ENCODE measurements at places on chromosomes 5 and 9.

- no peak for DNase-seq
Observed at GRCh38 chr5:35860686-35861085, 4.0 kb downstream of the IL7R start.

GRCh38 chr5:6452622-6453504, 4.2 kb downstream of the UBE2QL1 start:
- DNase-seq, result no peak

GRCh38 chr5:121292664-121293063, 559.0 kb upstream of the FTMT start:
- no peak for DNase-seq

- no peak for DNase-seq
Observed at GRCh38 chr5:34578962-34579361, 77.2 kb upstream of the RAI14 start.

DNA sequence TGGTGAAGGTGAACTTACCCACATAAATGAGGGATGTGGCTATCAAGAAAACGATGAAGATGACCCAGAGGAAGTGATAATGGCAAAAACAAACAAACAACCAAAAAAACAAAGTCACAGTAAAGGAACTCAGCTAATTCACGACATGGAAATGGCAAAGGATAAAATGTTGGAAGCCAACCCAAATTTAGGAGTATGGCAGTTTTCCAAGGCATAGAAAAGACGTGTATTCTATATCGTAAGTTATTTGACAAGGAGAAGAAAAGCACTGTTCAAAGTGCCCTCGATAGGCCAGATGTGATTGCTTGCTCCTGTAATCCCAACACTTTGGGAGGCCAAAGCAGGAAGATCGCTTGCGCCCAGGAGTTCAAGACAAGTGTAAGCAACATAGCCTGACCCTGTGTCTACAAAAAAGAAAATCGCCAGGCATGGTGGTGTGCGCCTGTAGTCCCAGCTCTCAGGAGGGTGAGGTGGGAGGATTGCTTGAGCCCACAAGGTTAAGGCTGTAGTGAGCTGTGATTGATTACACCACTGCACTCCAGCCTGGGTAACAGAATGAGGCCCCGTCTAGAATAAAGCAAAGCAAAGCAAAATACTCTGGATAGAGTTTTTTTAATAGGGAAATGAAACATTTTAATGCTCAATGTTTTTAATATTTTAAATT, 138.0 kb downstream of the SMARCA2 start:
- DNase-seq, result no peak

DNA sequence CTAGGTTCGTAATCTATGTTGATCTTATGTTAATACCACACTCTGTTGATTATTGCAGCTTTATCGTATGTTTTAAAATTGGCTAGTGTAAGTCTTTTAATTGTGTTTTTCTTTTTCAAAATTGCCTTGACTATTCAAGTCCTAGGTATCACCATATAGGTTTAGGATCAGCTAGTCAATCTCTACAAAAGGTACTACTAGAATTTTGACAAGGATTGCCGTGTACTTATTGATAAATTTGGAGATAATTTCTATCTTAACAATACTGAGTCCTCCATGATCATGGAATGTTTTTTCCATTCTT, 117.9 kb upstream of the PRSS3 start:
- DNase-seq, result no peak

- no peak for DNase-seq
Observed at GRCh38 chr5:32935283-32935682, 224.2 kb downstream of the NPR3 start.

DNA sequence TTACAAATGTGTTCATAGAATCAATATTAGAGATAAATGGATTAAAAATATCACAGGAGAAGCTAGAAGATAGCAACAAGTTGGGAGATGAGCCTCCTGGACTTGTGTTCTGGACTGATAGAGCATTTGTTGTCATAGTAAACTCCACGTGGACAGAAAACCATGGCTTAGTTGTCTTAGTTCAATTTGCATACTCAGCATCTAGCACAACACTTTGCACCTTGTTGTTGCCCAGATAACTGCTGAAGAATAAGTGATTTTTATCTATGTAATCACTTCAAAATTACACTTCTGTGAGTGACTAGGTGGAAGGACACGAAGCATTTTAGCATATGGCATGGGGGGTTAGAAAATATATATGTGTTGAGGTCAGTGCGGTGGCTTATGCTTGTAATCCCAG, 4.0 kb downstream of the RANBP3L start:
- DNase-seq, result no peak

- DNase-seq, result peak; percentile 19
Observed at GRCh38 chr5:95283761-95284571, 928 bp downstream of the MCTP1 start.

DNA sequence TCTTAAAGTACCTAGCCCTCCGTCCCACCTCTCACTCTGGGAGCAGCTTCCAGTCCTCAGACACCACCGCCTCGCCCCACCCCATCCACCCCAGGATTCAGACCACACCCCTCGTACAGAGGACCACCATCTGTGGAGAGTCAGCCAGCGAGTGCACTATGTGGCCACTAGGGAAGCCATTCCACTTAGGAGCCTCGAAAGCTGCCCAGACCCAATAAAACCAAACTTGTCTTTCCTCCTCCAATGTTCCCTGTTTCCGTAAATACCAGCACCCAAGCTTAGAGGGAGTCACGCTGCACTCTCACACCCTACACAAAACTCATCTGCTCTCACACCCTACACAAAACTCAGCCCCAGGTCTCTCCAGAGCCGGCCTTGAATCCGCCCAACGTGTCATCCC, 1.9 kb downstream of the GCNT4 start:
- DNase-seq, result no peak

DNA sequence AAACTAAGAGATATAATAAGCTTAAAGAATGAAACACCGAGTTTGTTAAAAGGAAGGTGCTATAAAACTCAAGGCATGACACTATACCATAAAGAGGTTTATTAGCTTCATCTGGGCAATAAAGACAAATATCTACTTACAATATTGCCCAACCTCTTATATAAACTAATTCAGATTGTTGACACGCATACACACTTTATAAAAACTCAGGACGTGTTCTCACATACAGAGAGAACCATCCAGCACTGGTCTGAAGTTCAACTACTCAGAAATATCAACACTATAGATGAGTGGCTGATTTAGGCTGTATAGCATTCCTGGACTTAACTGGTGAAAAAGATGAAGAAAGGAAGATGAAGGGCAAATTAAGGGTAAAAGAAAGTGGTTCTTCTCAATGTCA, 81.2 kb downstream of the FRMD3 start:
- DNase-seq, result no peak

DNA sequence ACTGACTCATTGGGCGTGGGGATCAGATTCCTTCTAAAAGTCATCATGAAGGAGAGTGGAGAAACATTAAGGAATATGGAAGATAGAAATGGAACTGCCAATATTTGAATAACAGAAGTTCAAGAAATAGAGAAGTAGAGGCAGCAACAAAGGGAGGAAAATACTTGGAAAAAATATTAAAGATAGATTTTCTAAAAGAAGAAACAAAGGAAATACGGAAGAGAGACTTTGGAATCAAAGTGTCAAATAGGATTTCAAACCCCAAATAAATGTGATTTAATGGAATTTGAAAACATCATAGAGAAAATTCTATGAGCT, 605.1 kb upstream of the KLF4 start:
- no peak for DNase-seq

GRCh38 chr9:68973619-68974018, 40.3 kb downstream of the PRKACG start:
- DNase-seq, result no peak

- DNase-seq, result no peak
Observed at GRCh38 chr5:54727874-54728587, 210.5 kb downstream of the SNX18 start.

- DNase-seq, result peak; percentile 68
Observed at GRCh38 chr9:93096131-93096802, at the start of gene CARD19. Gene CARD19 (plus strand): TSS chr9:93096217. CDS start chr9:93096346, 129 bp downstream.

DNA sequence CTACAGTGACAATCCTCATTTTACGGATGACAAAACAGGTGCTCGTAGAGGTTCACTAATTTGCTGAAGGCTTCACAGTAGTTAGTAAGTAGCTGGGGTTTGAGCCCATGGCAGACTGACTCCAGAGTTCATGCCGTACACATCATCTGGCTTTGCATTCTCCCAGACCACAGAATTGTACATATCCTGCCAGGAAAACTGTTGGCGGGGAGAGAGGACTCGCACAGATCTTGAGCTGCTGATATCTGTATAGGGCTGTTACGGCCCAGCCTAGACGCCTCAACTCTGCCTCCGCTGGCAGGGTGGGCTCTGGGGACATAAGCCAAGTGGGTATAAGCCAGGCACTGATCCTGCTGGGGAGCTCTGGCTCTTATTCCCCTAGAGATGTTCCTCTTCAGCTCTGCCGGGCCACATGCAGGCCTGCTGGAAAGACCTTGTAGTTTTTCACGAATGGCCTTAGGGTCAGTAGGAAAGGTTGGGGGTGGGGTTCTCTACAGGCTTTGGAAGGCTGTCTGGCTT, 16.3 kb downstream of the LARP1 start:
- no peak for DNase-seq

DNA sequence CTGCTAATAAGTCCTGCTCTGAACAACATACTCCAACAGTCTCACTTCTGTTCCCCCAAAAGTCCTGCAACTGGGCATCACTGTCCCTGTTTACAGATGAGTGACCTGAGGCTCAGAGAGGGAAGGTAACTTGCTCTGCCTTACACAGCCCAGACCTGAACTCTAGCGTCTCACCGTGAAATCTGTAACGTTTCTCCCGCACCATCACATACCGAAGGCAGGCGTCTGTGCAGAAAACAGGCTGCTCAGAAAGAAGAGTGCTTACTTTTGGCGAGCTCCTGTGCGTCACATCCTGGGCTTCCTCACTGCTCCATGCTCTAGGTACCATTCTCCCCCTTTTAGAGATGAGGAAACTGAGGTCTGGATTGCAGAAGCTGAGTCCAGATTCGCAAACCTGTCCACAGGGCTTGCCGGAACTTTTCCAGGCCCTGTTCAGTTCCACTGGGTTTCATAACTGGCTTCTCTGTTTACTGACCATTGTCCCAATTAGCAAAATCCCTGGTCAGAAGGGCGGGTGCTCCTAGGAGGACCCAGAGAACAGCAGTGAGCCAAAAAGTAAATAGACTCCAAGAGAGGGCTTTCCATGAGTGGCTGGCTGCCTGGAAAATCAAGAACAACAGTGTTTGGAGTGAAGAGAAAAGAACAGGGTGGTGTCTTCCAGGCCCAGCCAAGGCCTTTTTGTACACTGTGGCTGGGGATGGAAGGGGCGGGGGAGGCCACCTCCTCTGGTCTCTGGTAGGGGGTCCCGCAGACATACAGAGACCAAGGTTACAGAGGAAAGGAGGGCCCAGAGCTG, 27.1 kb downstream of the GSN start:
- no peak for DNase-seq

DNA sequence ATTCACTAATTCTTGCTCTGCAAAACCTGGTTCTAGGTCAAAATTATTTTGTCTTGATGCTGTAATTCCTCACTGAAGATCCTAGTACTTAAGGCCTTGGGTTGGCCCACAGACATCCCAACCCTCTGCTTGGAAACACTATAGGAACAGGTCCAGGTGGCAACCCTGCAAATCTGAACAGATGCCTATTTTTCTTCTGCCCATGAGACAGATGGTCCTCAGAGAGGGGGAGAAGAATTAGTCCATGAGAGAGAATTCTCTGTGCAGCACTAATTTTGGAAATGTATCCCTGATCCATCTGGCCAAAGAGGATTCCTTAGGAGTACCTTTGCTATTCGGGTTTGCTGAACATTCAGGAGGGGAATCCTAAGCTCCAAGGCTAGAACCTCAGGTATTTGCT, 156.3 kb downstream of the ELAVL2 start:
- no peak for DNase-seq

GRCh38 chr9:42388846-42389245, 205.4 kb downstream of the SPATA31A6 start:
- no peak for DNase-seq

- no peak for DNase-seq
Observed at GRCh38 chr5:16736158-16736995, 119.6 kb upstream of the RETREG1 start.

- no peak for DNase-seq
Observed at GRCh38 chr9:18936094-18936871, 96.7 kb downstream of the SAXO1 start.

DNA sequence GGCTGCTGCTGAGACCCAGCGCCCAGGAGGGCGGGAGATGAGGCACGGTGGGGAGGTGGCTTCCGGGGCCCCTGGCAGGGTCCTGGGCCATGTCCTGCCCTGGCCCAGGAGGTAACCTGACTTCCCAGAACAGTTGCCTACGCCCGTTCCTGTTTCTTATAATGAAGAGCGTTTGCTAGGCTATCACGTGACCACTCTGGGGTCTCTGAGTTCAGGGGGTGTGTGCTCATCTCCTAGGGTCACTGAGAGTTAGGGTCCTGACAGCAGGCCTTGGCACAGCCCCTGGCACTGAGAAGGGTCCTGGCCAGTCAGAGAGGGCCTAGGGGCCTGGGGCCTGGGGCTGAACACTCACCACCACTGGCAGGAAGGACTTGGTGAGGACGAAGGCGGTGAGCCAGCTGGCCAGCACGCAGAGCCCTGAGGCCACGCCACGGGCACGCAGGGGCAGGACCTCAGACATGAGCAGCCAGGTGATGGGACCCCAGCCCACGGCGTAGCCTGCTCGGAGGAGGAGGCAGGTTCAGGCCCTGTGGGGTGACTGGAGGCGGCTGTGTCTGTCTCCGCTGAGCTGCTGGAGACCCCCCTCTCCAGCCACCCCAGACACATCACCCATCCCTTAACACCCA, 6.0 kb downstream of the SLC2A6 start:
- DNase-seq, result no peak

DNA sequence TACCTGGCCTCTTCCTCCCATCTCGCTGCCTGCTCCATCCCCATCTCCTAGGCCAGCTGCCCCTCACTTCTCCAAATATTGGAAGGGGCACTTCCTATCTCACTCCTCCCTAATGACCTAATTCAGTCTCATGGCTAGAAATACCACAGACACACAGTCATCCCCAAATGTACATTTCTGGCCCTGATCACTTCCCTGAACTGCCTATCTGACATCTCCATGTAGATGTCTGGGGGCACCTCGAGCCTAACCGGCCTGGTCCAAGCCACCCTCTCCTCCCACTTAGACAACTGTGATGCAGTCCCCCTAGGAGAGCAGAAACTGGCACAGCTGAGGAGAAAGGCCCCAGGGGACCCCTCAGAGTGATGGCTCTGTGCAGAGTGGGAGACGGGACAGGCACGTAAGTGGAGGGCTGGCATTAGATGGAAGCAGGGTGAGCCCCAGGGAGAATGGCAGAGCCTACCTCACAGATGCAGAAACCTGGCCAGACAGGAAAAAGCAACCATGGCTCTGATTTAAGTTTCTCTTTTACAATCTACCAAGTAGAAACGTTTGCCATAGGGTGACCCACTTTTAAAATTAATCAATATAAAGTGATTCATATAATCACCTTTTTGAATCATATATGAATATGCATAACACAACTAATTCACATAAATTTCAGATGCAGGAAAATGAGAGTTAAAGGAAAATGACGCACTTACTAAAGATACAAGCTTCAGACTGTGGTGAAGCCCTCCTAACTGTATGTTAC, 22.1 kb downstream of the CAMSAP1 start:
- DNase-seq, result no peak

DNA sequence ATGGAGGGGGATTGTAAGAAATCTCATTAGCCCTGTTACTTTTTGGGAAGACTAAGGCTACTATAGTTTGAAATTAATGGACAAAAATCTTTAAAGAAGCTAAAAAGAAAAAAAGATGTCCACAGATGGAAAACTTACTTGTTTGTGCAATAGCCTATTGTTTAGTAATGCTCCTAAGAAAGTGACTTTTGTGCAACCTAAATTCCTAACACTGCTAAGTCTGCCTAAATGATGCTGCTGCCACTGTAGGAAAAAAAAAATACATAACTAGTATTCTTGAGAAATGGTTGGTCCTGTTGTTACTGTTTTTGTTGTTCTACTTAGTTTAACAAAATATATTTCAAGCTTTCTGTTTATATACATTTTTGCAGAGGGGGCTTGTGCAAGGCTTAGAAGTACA, 108.2 kb upstream of the NR3C1 start:
- DNase-seq, result no peak

Data from stimulated activated naive CD4-positive, alpha-beta T cell (primary cell).